ENCODE measurements at places on chromosomes 4 and X.

DNA sequence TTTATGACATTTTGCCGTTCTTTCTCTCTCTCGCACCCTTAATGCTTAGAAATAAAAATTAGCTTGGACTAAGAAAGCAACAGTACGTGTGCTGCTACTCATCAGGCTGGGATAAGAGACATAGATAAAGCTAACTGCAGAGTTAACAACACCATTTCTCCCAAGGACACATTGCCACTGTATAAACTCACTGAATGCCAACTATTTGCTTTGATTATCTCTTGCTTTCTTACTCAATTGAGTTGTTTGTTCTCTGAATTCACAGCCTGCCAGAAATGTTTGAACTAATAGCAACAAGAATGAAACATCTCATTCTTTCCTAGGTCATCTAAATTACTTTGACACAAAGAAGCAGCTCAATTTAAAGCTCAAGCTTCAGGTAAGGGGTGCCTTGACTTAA lies 34.6 kb downstream of the F8 start:
- DNase-seq = no peak

DNA sequence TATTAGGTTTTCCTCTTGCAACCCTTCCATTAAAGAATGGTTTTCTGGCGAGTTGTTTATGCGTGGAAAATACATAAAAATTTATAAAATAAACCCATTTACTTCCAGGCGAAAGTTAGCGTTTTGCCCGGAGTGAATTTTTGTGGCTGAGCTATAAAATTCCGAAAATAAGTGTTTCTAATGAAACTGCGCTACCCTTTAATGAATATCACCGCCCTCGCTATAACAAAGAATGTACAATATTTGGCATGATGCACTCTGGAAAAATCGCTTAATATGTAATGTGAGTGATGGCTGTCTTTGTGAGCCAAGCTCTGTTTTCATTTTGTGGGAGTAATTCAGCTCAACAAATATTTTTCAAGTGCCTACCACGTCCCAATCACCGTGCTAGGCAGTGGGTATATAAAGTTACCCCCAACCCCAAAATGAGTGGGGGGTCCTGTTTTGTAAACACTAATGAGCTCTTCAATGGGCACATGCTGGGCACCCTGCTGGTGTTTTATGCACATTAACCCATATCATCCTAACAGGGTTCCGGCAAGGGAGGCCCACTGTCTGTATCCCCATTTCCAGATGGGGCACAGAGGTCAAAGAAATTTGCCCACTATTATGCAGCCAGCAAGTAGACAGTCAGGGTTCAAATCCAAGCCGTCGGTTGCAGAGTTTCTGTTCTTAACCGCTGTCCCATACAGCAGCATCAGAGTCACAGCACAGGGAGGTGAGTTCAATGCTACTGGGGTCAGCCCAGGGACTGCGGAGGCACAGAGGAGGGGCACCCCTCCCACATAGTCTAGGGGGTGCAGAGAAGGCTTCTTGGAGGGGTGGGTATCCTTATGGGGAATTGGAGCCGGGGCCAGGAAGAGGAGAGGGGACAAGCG lies 65.7 kb upstream of the STX18 start:
- DNase-seq = no peak

DNA sequence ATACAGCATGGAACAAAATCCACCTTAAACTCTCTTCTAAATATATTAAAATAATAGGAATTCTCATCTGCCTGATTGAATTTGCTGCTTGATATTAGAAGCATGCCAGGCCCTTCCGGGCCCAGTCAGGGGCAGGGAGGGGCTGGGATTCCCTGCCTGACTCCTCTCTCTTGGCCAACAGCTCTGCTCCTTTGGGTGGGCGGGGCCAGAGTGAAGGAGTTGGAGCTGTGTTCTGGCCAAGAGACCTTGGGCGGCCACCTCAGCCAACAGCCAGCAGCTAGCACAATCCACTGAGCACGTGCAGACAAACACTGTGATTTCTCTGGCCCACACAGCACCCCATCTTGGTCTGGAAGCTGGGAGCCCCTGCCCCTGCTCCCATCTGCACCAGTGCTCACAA lies 140.3 kb downstream of the PJA1 start:
- DNase-seq = no peak

GRCh38 chr4:152168987-152169616 lies 366.8 kb downstream of the FBXW7 start:
- no peak for DNase-seq

- peak; percentile 30 for DNase-seq
Observed at GRCh38 chrX:24647257-24648058, at the start of gene PCYT1B. PCYT1B (minus strand) TSS chrX:24647347; CDS start chrX:24647105, 242 bp downstream.

GRCh38 chrX:136159611-136160025 lies 12.3 kb downstream of the FHL1 start:
- DNase-seq = no peak

- no peak for DNase-seq
Observed at GRCh38 chr4:26942871-26943270, 82.2 kb downstream of the STIM2 start.

DNA sequence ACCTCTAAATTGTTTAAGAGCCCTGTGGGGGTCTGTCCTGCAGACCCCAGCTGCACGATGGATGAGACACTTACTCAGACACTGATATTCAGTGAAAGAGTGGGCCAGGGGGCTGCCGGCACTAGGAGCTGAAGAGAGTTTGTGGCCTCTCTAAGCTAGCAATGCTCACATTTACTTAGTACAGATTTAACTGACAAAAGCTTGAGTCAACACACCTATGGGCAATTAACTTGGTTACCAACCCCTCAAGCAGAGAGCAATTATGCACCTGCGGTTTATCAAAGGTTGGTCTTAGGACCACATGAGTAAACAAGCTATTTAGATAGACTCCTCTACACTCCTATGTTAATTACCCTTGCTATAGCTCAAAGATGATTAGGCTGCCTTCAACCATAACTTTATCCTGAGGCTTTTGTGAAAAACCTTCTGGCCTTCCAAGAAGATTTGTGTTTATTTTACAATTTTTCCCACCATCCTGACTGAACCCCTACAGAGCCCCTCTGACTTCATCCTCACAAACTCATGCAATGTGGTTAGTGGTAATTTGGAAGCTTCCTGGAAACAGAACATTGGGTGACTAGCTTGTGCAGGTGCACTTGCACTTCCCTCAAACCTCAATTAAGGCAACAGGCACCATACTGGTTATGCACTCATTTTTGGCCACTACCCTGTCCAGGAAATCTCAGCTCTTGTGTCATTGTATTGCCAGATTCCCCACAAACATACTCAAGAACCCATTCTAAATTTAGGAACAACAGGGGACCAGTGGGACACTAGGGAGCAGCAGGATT lies 234.4 kb upstream of the ITM2A start:
- no peak for DNase-seq

DNA sequence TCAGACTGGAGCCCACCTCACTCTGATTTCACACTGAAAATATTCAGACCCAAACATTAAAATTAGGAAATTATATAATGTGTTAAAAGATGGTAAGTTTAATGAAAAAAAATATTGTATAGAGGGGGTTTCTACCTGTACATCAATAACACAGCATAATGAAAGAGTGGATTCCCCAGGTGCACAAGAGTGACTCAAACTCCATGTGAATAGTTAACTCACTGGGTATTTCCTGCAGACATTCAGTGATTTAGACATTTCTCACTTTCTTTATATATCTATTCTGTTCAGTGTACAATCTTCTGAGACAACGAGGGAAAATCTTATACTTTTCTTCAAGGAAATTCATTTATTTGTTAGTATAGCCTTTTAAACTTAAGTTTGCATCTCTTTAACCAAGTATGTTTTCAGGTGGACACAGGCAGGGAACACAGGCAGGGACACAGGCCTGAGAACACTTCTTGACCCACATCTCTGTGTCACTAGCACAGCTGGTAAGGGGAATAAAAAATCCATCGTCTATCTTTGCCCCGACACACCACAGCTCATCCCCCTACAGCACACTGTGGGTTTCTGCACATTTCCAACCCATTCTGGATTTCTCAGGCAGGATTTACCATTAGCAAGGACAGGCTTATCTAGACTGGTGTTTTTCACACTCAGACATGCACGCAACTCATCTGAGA lies 525.5 kb upstream of the BOD1L1 start:
- no peak for DNase-seq

- no peak for DNase-seq
Observed at GRCh38 chr4:141727420-141727819, 91.0 kb downstream of the IL15 start.

- DNase-seq = no peak
Observed at GRCh38 chr4:159685340-159686092, 582.6 kb downstream of the RAPGEF2 start.

GRCh38 chr4:131989576-131989975 lies 1159.5 kb upstream of the PCDH10 start:
- no peak for DNase-seq

DNA sequence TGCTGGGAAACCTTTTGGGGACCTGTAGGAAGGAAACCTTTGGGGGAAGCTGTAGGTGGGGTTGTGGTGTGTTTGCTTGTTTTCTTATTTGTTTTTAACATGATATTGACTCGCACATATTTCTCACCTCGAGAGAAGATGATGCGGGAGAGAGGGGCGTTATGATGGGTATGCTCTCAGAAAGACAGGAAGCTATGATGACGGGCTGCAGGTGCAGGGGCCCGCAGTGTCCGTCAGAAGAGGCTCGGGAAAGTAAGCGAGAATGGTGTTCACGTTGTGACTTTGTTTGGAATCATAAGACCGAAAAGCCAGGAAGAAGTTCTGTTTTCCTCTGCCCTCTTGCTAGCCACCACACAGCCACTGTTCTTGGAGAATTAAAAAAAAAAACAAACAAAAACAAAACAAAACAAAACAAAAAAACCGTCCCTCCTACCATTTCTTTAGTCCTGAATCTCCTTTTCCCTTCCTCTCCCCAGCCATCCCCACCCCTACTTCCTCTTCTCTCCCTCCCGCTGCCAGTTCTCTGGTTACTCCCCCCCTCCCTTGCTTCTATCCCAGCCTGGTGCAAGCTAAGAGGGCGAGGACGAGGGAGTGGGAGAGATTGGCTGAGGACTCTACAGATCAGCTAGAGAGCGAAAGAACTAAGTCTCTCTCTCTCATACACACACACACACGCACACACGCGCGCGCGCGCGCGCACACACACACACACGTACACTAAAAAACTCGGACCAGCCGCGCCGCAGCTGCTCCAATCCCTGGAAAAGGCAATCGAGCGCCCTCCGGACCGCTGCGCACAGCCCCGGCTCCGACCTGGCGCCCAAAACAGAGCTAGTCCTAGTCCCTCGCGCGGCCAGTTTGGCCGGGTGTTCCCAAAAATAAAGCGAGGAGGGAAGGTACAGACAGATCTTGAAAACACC lies at the start of gene BMP3:
Gene BMP3 (plus strand): TSS at position 648 of the 920 bp plus-strand sequence. CDS start 577 bp downstream, outside the sequence.
- DNase-seq = no peak

GRCh38 chr4:110270492-110271197 lies 72.2 kb upstream of the ELOVL6 start:
- no peak for DNase-seq

GRCh38 chrX:78931814-78932213 lies 13.4 kb upstream of the P2RY10 start:
- DNase-seq = no peak

- DNase-seq = no peak
Observed at GRCh38 chrX:12779534-12779933, 11.7 kb upstream of the PRPS2 start.

DNA sequence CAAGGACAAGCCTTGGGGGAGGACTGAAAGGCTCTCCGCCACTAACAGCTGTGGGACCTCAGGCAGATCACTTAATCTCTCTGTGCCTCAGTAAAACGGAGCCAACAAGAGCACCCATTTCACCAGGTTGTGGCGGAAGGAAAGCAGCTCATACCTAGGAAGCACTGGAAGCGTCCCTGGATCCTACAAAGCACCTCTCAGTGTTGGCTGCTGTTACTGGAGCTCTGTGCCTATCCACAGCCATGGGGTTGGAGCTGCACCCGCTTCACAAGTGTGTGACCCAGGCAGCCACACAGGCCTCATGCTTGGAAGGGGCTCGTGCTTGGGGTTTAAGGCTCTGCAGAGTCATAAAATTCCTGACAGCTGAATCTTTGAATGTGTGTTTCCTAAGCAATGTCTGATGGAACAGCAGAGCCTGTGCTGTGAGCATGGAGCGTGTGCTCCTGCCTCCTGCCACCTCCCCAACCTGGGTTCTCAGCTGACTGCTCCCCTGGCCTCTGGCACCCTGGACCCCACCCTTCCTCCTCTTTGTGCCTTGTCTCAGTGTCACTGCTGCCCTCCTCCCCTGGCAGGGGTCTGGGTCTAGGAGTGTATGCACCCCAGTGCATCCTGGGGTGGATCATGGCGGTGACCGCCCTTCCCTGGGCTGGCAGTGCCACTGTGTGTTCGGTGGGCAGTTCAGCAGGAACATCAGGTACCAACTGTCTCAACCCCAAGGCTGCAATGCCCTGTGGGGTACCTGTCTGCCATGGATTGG lies 14.4 kb upstream of the MAN2B2 start:
- no peak for DNase-seq
